Endodermal cell (in vitro differentiated cells): ENCODE measurements at places on chromosomes 12 and 14.

DNA sequence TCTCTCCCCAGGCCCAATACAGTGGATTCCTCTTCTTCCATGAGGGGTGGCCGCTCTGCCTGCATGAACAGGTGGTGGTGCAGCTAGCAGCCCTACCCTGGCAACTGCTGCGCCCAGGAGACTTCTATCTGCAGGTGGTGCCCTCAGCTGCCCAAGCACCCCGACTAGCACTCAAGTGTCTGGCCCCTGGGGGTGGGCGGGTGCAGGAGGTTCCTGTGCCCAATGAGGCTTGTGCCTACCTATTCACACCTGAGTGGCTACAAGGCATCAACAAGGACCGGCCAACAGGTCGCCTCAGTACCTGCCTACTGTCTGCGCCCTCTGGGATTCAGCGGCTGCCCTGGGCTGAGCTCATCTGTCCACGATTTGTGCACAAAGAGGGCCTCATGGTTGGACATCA is 3.8 kb downstream of the ARHGEF40 start:
- DNase-seq = no peak
- H3K36me3 ChIP-seq = peaks cover 58% of the 10 kb centered on the region
- no peak overlapping the region for H3K27ac ChIP-seq

DNA sequence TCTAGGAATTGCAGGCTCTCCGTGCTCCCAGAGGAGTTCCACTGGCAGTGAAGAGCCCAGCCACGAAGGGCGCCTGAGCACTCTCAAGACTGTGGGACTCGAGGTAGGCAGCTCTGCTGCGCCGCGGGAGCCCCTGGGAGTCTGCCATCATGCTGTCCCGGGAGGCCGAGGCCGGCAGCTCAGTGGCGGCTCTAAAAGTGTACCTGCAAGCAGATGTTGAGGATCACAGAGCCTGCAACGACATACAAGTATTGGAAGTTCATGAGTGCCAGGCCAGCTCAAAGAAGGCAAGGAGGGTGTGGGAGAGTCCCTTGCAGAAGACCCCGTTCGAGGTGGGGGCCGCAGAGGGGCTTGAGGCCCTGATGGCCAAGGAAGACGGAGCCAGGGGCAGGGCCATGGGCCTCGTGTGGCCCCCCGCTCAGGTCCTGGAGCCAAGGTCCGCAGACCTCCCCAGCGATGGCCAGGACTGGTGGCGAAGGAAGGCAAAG is 62.7 kb downstream of the MUCL1 start:
- H3K27ac ChIP-seq = no peak overlapping the region
- H3K4me3 ChIP-seq = no peak overlapping the region
- no peaks in the 10 kb centered on the region for H3K36me3 ChIP-seq
- H3K4me1 ChIP-seq = peaks cover 3% of the 10 kb centered on the region

DNA sequence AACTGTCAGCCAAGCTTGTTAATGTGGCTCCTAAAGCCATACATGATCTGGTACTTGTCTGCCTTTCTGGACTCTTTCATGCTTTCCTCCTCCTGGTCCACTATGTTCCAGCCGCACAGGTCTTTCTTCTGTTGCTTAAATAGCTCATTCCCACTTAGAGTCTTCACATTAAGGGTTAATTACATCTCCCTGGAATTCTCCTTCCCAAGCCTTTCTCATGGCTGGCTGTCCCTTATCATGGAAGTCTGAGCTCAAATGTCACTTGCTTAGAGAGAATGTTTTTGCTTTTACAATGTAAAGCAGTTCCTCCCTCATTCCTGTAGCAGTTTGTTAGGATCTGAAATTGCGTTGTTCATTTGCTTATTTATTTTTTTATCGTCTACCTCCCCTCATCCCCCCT is 199.6 kb downstream of the TRHDE start:
- H3K36me3 ChIP-seq = no peaks in the 10 kb centered on the region
- H3K4me1 ChIP-seq = no peaks in the 10 kb centered on the region
- no peaks in the 10 kb centered on the region for H3K27me3 ChIP-seq
- DNase-seq = no peak
- no peak overlapping the region for H3K4me3 ChIP-seq

DNA sequence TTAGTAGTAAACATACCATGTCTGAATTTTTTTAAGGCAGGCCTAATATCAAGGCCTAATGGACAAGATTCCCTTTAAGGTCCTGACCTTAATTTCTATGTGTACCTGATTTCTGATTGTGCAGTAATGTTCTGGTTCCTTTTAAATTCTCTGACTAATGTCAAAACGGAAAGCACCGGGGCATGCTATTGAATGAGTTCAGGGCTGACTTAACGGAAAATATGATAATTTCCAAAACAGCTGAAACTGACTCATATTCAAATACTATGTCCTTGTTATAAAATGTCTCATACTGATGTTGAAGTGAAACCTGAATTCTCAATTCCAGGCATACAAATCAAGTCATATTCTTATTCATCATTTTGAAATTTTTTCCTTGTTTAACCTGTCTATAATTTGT is 6.7 kb downstream of the TAS2R43 start:
- H3K27me3 ChIP-seq = no peaks in the 10 kb centered on the region
- H3K27ac ChIP-seq = no peak overlapping the region
- no peak for DNase-seq
- H3K4me3 ChIP-seq = no peak overlapping the region
- no peaks in the 10 kb centered on the region for H3K4me1 ChIP-seq

DNA sequence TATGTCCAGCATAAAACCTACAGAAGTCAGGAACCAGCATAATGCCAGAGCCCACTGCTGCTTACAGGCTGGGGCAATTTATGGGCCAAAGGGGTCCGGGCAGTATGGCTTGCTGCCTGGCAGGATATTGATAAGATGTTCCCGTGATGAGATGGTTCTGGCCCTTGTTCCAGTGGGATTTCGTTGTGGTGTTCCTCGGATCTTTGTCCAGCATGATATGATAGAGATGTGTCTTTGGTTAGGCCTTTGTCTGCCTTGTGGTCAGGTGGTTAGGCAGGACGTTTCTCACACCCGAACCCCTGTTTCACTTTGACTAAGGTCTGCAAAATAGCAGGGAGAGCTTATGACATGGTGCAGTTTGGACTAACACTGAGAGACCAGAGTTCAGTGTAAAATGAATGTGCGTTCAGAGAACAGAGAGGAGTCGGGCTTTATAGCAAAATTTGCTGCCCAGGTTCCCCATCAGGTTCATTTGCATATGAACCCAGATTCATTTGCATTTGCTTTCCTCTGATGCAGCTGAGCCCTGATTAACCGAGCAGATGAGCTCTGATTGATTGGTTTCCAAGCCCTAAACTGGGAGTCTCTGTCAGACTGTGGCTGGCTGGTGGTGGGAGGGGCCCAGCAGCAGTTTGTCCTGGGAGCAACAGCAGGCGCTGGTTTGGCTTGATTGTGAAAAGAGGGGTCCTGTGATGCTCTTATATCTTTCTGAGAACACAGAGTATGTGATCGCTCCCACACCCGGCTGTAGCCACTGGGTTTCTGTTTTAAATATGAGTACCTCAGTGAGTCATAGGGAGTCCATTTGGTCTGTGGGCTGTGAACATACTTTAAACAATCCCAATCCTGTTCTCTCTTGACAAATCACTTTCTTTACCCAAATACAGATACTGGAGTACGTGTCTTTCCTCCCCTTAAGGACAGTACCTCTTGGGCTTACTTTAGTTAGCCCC is 156.3 kb upstream of the PZP start:
- H3K4me1 ChIP-seq = peaks cover 3% of the 10 kb centered on the region
- DNase-seq = peak; percentile 93
- H3K27ac ChIP-seq = no peak overlapping the region
- no peaks in the 10 kb centered on the region for H3K36me3 ChIP-seq
- H3K27me3 ChIP-seq = no peaks in the 10 kb centered on the region

DNA sequence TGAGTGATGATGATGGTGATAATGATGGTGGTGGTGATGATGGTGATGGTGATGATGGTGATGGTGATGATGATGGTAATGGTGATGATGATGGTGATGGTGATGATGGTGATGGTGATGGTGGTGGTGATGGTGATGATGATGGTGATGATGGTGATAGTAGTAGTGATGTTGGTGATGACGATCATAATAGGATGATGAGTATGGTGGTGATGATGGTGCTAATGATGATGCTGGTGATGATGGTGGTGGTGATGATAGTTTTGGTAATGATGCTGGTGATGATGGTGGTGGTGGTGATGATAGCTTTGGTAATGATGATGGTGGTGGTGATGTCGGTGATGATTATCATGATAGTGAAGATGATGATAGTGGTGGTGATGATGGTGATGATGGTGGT is 171.5 kb upstream of the SFSWAP start:
- H3K4me1 ChIP-seq = no peaks in the 10 kb centered on the region
- H3K4me3 ChIP-seq = no peak overlapping the region
- H3K27ac ChIP-seq = no peak overlapping the region

DNA sequence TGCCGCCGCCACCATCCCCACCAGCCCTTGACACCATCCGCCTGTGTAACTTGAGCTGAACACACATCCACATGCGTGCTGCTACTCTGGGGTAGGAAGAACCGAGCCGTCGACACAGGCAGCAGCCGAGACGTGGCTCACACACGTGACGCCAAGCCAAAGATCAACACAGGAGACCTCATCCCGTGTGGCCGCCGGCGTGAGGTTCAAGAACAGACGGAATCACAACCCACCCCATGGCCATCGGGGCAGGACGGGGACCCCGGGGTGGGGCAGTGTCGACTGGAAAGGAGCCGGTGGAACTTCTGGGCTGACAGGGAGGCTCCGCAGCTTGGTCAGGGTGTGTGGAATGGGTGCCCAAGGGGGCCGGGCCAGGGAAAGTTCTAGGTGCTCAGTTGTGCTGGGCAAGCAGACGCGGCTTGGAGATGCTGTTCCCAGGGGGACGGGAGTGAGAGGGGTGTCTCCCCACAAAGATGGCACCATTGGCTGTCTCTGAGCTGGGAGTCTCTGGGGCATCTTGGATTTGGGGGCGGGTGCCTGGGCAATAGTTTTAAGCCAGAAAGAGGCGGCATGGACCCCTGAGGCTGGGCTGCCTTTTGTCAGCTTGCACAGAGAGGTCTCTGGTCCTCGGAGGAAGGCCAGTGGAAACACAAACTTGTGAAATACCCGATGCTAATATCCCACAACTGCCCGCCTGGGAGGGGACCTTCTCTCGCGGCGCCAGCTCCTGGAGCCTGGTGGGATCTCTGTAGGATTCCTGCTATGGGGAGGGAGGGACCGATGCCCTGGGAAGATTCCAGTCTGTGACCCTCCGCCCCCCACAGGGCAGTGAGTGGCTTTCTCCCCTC is 41.8 kb downstream of the GALNT9 start:
- DNase-seq = no peak
- H3K4me1 ChIP-seq = no peaks in the 10 kb centered on the region
- H3K27ac ChIP-seq = no peak overlapping the region
- H3K27me3 ChIP-seq = no peaks in the 10 kb centered on the region

- no peaks in the 10 kb centered on the region for H3K27me3 ChIP-seq
- DNase-seq = no peak
- H3K36me3 ChIP-seq = peaks cover 43% of the 10 kb centered on the region
- no peak overlapping the region for H3K27ac ChIP-seq
- no peaks in the 10 kb centered on the region for H3K4me1 ChIP-seq
Observed at GRCh38 chr12:124354400-124354799, 59.5 kb downstream of the RFLNA start.

GRCh38 chr14:103552846-103553210 is 9.6 kb downstream of the BAG5 start:
- peaks cover under 1% of the 10 kb centered on the region for H3K36me3 ChIP-seq
- no peak for DNase-seq
- H3K27ac ChIP-seq = no peak overlapping the region
- H3K4me1 ChIP-seq = no peaks in the 10 kb centered on the region

GRCh38 chr14:23183479-23183878 is at the start of gene SLC7A8:
Gene SLC7A8, minus strand, starts transcription at chr14:23183660. Its CDS starts 746 bp downstream, at chr14:23182914.
- no peaks in the 10 kb centered on the region for H3K27me3 ChIP-seq
- peak; percentile 83 for DNase-seq
- H3K4me3 ChIP-seq = peak within 1 kb of the TSS; percentile 96
- H3K4me1 ChIP-seq = no peaks in the 10 kb centered on the region
- no peaks in the 10 kb centered on the region for H3K36me3 ChIP-seq

DNA sequence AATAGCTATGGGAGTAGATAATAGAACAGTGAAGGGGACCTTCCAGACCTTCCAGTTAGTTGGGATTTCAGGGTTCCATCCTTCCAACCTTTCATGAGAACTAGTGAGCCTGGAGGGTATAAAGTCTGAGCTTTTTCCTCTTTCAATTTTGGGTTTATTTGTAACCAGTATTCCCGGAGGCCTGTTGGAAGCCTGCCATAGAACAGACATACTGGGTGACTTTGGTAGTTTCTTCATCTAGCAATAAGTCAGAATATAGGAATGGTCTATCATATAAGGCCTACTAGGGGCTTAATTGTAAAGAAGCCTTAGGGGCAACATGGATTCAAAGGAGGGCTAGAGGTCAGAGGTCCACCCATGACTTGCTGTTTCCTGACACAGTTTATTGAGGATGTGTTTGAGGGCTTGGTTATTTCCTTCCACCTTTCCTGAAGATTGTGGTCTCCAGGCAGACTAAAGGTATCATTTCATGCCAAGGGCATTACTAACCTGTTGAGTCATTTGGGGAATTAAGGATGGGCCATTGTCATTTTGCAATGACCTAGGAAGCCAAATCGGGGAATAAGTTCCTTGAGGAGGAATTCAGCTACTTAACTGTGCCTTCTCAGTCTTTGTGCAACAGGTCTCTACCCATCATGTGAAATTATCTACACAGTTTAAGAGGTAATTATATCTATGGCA is 410.3 kb downstream of the SLC6A15 start:
- H3K27me3 ChIP-seq = no peaks in the 10 kb centered on the region
- H3K27ac ChIP-seq = no peak overlapping the region
- H3K4me3 ChIP-seq = no peak overlapping the region
- no peaks in the 10 kb centered on the region for H3K36me3 ChIP-seq

GRCh38 chr12:4997939-4998338 is 45.7 kb upstream of the KCNA5 start:
- H3K4me1 ChIP-seq = no peaks in the 10 kb centered on the region
- DNase-seq = no peak

- H3K27me3 ChIP-seq = no peaks in the 10 kb centered on the region
- H3K4me3 ChIP-seq = peak overlapping the region; percentile 34
Observed at GRCh38 chr14:65255583-65256461, 153.5 kb upstream of the MAX start.

DNA sequence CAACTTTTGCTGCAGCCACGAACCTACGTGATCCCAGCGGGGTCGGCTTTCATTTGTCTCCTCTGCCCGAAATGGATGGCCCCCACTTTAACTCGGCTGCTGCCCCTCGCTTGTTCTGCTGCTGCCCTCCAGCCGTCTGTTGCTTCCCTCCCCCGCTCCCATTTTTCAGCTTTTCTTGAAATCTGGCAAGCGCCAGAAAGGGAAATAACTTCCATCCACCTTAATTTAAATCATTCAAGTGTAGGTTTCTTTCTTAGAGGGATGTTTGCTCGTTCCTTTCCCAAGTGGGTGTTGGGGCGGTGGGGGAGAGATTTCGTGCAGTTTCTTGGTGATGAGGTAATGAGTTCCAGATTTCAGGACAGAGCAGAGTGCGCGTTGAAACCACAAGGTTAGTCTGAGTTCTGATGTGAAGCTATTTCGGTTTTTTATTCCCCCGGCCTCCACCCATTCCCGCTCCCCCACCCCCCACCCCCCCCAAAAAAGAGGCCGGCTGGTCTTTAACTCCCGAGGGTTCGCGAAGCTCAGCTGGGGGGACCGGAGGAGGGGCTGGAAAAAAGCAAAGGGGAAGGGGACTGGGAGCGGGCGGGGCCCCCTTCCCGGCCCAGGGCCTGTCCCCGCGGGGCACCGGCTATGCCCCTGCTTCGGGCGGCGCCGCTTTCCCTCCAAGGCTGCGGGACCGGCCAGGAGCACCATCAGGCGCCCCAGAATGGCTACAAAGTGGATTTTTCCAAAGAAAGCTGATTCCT is 2.2 kb upstream of the ZFP36L1 start:
- peaks cover 3% of the 10 kb centered on the region for H3K4me1 ChIP-seq
- DNase-seq = peak; percentile 83
- H3K4me3 ChIP-seq = peak overlapping the region; percentile 94
- H3K27me3 ChIP-seq = no peaks in the 10 kb centered on the region
- H3K27ac ChIP-seq = peak overlapping the region; percentile 99
- H3K36me3 ChIP-seq = peaks cover 5% of the 10 kb centered on the region
